ENCODE measurements at places on chromosomes 3 and 15. TPM values are rescaled to one million over a fixed set of nuclear protein-coding genes. Genes with fewer than 3 reads are reported as not detected.

Gene GABRG3
- polyA plus RNA-seq = not detected

DNA sequence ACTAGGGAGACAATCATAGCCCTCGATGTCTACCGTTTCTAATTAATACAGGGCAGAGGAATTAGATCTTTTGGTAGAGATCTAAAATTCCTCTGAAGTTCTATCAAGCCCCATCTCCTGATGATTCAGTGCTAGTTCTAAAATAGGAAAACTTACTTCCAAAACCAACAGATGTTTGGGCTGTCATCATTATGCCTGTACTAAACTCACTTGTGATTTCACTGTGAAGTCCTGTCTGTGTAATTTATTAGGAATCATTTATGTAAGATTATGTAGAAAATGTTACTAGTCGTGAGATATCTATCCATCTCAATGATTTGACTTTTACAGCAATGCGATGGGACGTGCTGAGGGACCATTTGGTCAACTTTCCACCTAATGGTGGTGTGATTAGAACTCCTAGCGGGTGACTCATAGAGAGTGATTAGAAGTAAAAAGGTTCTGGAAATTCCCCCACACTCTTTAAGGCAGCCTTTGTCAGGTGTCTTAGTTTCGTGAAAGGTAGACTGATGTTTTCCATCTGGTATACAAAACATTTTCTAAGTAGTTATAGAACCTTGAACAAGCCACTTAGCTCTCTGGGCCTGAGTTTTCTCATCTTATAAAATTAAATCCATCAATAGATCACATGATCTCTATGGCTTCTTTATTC is 34.2 kb downstream of the LIPC start:
- H3K27me3 ChIP-seq = no peaks in the 10 kb centered on the region
- H3K4me1 ChIP-seq = peaks cover 30% of the 10 kb centered on the region
- H3K36me3 ChIP-seq = peaks cover 3% of the 10 kb centered on the region
- H3K4me3 ChIP-seq = no peak overlapping the region

- H3K4me3 ChIP-seq = no peak overlapping the region
- no peaks in the 10 kb centered on the region for H3K36me3 ChIP-seq
- no peak overlapping the region for H3K27ac ChIP-seq
- no peaks in the 10 kb centered on the region for H3K4me1 ChIP-seq
- H3K27me3 ChIP-seq = no peaks in the 10 kb centered on the region
- no peak for DNase-seq
Measured at GRCh38 chr3:131903988-131904415, 130.8 kb downstream of the CPNE4 start.

GRCh38 chr3:169813757-169814517 is 1.2 kb upstream of the LRRC34 start:
- no peak overlapping the region for H3K4me3 ChIP-seq
- no peak overlapping the region for H3K27ac ChIP-seq
- no peak for DNase-seq
- H3K27me3 ChIP-seq = peaks cover 5% of the 10 kb centered on the region
- H3K36me3 ChIP-seq = no peaks in the 10 kb centered on the region

GRCh38 chr3:183807209-183807728 is 18.1 kb downstream of the MAP6D1 start:
- H3K27ac ChIP-seq = no peak overlapping the region
- H3K27me3 ChIP-seq = no peaks in the 10 kb centered on the region
- peaks cover 62% of the 10 kb centered on the region for H3K36me3 ChIP-seq

DNA sequence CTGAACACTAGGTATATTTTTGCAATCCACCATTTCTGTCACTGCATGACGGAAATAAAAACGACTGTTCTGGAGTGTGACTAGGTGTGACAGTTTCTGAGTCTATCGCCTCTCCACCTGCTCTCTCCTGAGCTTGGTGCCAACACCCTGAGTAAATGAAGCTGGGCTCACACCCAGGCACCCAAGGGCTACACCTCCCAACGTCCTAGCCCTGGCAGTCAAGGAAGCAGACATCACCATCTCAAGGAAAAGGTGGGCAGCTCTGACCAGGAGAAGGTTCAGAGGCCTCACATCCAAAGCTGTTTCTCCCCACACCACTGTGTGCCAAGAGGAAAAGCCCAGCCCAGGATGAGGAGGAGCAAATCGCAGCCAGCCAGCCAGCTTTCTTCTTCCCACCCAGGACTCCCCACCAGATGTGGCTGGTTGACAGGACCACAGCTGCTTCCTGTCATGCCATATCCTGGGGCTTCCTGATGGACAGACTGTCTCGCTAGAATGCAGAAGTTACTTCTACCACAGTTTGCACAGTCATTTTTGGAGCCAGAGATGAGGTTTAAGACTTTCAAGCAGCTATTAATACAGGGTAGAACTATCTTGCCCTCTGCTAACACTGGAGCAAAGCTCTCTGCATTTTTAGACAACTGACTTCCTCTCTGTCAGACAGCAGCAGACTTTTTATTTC is 3.3 kb downstream of the SCAMP2 start:
- no peak for DNase-seq
- H3K27me3 ChIP-seq = no peaks in the 10 kb centered on the region

- H3K4me3 ChIP-seq = no peak overlapping the region
- H3K4me1 ChIP-seq = peaks cover 18% of the 10 kb centered on the region
- no peaks in the 10 kb centered on the region for H3K27me3 ChIP-seq
- H3K27ac ChIP-seq = no peak overlapping the region
Measured at GRCh38 chr15:101221902-101222301, 29.9 kb downstream of the CHSY1 start.

DNA sequence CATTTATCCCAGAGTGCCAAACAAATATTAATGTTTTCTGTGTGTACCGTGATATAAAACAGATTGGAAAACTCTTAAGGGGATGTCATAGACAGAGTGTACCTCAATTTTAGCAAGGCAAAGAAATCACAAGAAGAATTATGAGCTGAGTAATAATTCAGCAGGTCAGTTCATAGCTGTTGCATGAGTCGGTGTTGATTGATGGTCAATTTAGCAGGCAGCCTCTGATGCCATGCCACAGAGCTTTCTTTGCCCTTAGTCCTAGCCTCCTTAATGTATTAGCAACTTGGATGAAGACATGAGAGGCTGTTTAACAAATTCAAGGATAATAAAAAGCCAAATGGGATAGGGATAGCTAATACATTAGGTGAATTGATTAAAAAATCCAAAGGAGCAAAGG is 6.8 kb downstream of the SLC35A5 start:
- H3K27ac ChIP-seq = no peak overlapping the region
- no peaks in the 10 kb centered on the region for H3K27me3 ChIP-seq
- no peaks in the 10 kb centered on the region for H3K36me3 ChIP-seq

GRCh38 chr3:190167936-190168680 is 47.4 kb upstream of the P3H2 start:
- no peak for DNase-seq
- H3K27ac ChIP-seq = no peak overlapping the region
- H3K4me3 ChIP-seq = no peak overlapping the region
- peaks cover 20% of the 10 kb centered on the region for H3K4me1 ChIP-seq
- H3K27me3 ChIP-seq = no peaks in the 10 kb centered on the region

Data from keratinocyte (primary cell).